IMR-90 (cell line): ENCODE measurements at places on chromosomes 2 and 18.

DNA sequence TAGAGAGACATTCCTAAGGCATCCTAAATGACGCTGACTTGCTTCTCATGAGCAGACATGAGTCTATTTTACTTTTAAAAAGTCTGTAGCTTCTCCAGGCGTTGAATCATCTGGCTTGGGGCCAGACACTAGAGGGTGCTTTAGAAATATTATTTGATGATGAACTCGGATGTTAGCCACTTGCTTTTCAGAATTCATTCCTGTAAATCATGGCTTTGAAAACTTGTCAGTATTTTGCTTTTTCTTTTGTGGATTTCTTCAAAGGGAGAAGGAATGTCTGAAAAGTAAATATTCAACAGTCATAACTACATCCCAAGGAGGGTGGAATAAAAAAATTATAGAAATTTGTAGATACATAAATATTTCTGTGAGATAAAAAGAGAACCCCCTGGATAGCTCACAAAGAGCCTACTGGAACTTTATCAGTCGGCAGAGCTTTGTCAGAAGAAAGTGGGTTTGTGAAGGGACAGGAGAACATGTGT lies 370.8 kb downstream of the OSR1 start:
- DNase-seq: peak; percentile 95

GRCh38 chr2:199979398-199979797 lies 24.0 kb downstream of the MAIP1 start:
- DNase-seq: no peak

- DNase-seq: no peak
These were observed 54.8 kb downstream of the HNMT start for GRCh38 chr2:138018866-138019688.

- no peak for DNase-seq
These were observed 241.3 kb downstream of the HDAC4 start for GRCh38 chr2:239159476-239159911.

DNA sequence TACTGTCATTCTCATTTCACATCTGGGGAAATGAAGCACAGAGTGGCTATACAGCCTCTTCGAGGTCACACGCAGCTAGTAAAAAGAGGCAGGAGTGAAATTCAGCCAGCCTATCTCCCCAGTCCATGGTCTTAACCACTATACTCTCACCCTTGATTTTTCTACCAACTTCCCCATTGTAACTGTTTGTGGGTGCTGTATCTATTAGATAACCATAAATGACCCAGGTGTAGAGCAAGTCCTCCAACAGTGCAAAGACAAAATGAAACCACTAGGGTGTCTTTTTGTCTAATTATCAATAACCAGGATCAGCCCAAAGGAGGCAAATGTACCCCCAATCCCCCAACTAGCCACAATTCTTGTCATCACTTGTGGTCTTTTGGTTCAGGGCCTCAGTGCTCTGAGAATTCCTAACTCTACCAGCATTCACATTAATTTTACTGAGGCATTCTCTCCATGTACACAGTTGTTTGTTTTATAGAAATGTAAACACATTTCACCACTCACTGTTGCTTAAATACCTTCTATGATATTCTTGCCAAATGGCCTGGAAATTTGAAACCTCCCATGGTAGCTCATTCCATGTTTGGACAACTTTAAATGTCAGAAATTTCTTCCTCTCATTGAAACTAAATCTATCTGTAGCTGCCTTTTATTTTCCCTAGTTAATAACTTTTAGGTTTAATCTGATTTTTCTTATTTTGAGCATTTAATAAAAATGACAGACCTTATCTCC lies 58.7 kb downstream of the SLC40A1 start:
- peak; percentile 56 for DNase-seq

DNA sequence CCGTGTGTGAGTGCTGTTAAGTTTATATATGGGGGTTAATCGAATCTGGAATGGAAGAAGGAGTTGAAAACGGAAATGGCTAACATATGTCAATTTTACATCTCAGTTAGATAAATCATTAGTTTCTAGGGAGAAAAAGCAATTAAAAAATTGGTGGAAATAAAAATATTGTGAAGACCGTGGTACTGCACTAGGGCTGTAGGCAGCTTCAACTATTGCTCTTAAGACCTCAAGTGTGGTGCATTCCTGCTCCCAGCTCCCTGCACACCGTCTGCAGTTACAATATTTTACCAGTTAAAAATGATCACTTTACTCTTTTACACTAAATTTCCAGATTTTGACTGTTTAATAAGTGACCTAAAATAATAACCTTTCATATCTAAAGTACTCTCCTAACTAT lies 977.3 kb upstream of the POU3F3 start:
- DNase-seq: no peak

- peak; percentile 44 for DNase-seq
These were observed 54.9 kb downstream of the VRK2 start for GRCh38 chr2:58101500-58101899.

DNA sequence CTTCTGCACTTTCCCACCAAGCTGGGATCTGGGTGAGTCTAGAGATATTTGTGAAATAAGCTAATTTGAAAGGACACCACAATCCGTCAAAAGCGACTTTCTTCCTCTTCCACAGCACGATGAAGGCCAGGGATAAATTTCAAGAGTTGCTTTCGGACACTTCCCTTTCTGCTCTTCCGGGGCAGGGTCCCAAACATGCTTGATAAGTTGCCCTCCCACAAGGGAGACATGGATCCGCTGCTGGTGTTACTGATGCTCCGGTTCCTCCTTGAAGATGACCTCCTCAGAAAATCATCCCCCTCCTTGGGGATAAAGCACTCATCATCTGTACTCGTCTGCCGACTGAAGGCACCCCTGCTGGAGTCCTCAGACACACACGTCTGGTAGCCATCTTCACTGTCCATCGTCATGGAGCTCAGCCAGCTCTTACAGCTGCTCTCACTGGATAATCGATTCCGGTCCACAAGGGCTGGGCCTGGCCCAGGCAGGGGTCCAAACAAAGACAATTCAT lies 28.2 kb downstream of the CYTIP start:
- no peak for DNase-seq

- no peak for DNase-seq
These were observed 145.9 kb upstream of the COPS8 start for GRCh38 chr2:236939721-236940231.

- DNase-seq: peak; percentile 87
These were observed 23.6 kb downstream of the ALPK2 start for GRCh38 chr18:58605027-58606020.

DNA sequence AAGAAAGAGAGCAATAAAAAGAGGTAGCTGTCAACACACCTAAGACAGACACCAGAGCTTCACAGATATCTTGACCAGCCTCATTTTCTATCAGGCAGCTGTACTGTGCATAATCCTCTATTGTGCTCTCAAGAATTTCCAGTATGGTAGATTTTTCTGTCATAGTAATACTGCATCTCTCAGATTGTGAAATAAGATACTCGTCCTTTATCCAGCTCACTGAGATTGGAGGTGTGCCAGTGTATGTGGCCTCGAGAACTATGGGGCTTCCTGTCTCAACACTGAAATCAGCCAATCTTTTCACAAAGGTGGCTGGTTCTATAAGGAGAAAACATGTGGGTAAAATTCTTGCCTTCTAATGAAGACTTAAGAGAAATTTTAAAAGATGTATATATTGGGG lies 88.9 kb downstream of the TTN start:
- DNase-seq: no peak

DNA sequence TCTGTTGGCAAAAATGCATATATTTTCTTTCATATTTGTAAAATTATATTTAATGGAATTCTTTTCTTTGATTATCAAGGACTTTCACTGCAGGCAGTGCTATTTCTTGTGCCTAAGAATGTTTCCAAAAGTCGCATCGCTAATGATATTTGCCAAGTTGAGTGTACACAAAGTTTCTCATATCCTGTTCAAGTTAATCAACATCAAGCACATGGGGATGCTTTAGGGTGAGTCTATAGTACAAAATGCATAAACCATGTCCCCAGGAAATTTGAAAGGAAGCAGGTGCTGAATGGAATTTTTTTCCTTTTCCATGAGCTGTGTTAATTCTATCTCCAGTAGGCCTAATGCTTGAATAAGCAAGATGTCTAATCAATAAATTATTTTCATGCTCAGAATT lies 129.7 kb downstream of the GALNT1 start:
- DNase-seq: no peak

DNA sequence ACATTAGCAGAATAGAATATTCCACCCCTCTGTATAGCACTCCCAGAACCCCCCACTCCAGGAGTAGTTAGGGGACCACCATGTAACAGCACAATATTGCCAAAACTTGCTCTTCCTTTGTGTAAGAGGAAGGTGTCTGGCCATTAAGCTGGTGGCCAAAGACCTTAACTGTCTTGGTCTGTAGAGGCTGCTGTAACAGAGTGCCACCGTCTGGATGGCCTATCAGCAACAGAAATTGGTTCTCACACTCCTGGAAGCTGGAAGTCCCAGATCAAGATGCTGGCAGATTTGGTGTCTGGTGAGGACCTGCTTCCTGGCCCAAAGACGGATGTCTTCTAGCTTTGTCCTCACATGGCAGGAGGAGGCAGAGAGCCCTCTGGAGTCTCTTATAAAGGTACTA lies 61.6 kb upstream of the TGFA start:
- DNase-seq: no peak

DNA sequence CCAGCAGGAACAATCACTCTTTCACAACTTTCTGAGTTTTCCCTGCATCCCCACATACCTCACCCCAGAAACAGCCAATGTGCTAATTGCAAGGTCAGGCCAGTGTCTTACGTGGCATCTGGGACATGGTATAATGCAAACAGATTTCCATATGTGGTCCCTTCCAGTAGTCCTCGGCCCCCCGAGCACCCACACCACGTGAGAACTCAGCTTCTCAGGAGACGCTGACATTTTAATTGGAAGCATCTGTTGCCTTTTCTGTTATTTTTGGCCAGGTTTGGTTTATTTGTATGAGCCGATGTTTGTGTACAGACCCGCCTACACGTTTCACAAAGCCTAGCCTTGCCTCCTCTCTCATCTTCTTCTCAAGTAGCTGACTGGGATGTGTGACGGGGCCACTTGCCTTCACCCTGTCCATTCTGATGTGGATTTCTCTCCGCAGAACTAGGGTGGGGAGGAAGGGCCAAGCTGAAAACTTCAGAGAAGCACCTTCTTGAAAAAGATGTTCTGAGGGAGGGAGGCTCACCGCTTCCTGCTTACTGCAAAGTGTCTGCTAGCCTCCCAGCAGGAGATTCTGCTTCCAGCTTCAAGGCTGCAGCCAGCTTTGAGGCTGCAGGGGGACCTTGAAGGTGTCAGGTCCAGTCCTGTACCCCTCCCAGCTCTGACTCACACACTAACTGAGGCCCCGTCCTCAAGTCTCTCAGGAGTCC lies 109.6 kb upstream of the SLC14A2 start:
- no peak for DNase-seq

DNA sequence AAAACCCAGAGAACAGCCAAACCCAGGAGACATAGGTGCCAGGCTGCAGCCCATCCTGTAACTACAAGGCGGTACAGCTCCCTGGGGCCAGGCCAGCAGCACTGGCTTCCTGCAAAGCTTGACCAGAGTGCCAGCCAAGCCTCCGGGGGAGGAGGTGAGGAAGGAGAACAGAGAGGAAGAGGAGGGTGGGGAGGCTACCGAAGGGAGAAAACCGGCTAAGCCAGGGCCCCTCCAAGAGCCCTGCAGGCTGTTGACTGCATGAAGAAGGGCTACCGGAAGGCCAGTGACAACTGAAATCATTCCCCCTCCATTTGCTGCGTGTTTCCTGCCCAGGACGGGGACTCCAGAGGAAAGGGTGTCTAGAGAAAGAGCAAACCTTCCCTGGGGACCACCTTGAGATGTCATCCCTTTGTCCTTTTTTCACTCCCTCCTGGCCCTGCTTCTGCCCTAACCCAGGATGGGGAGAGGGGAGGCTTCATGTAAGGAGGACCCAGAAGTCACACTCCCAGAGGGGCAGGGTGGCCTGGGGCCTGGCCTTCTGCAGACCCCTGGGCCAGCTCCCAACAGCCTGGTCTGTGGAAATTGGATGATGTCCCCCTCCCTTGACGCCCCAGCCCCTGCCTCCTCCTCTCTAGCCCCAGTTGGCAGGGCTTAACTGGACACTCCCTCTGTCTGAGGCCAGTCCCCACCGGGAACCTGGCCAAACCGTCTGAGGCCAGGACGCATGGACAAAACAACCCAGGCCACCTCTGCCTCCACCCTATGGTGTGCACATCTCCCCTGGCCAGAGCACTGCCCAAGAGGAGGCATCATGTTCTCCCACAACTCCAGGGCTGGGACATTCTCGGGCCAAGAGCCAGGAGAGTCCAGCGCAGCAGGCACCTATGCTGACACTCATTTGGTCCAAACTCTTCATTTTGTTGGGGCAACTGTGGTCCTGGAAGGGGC lies 207.8 kb downstream of the CYP26B1 start:
- DNase-seq: no peak

GRCh38 chr2:183532514-183532913 lies 408.3 kb downstream of the NUP35 start:
- DNase-seq: no peak

GRCh38 chr2:236576087-236576486 lies 6.5 kb downstream of the ACKR3 start:
- DNase-seq: no peak

GRCh38 chr18:79680100-79680879 lies 687 bp downstream of the CTDP1 start:
- DNase-seq: peak; percentile 52

DNA sequence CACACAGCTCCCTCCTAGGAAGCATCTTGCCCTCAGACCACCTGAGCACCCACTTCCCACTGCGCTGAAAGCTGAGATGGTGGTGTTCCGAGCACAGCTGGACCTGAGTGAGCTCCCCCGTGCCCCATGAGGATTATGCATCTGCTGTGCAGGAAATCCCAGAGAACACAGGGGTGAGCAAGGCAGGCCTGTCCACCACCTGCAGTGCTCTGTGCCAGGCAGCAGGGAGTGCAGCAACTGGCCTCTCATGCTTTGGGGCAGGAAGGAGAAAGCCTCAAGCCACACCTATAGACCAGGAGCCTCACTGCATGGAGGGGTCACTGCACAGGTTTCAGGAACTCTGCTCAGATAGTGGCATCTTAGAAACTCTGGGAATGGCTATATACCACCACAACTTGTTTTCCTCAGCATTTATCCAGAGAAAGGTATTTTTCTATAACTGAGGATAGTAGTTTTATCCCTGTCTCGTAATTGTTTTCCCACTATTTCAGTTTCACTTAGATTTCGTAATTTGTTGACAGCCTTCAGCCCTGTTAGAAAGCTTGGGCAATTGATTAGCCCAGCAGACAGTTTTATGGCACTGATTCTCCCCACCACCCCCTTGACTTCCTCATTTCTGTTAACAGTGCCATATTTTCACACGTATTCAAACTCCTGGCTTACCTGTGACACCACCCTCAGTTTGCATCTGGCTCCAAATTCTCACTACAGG lies 144.3 kb upstream of the DAPL1 start:
- no peak for DNase-seq

DNA sequence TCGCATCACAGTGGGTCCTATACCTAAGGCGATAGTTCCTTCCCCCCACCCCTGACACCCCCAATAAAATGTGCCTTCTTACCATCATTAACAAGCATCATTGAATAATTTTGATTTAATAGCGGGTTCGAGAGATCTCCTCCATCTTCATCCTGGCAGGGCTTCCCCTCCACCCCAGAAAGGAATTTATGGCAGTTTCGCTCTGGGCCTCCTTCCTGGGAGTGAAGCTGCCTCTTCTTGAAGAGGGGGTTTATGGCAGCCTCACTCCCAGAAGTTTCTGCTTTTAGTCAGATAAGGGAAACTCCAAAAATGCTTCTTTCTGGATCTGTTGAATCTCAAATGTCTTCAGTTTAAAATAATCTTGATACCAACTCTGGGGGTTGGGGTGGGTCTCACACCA lies 45.7 kb downstream of the RRM2 start:
- no peak for DNase-seq

GRCh38 chr2:122758967-122759366 lies 1003.5 kb downstream of the TSN start:
- no peak for DNase-seq
